ENCODE measurements at places on chromosomes 6 and 20. TPM values are rescaled to one million over a fixed set of nuclear protein-coding genes. Genes with fewer than 3 reads are reported as not detected.

THBD gene
- total RNA-seq: 49.5 TPM

PPP1R18 gene
- total RNA-seq: 41.7 TPM

BTNL2 gene
- not detected for total RNA-seq

C6orf58 gene
- not detected for total RNA-seq

SLC52A3 gene
- 0.38 TPM for total RNA-seq

DEFB115 gene
- not detected for total RNA-seq

SLC17A9 gene
- not detected for total RNA-seq

PPIL4 gene
- 11.7 TPM for total RNA-seq

BPIFB4 gene
- not detected for total RNA-seq

SGK2 gene
- 9.9 TPM for total RNA-seq

KCNK16 gene
- total RNA-seq: not detected

SPATA25 gene
- 0.71 TPM for total RNA-seq

GLP1R gene
- total RNA-seq: not detected

PACRG gene
- total RNA-seq: not detected

PRRT1 gene
- total RNA-seq: 0.41 TPM

HIVEP1 gene
- 9.1 TPM for total RNA-seq

KCNQ2 gene
- 0.58 TPM for total RNA-seq

MANEA gene
- 3.4 TPM for total RNA-seq

CCN5 gene
- 24.2 TPM for total RNA-seq

TBXT gene
- total RNA-seq: not detected

MYBL2 gene
- 83.7 TPM for total RNA-seq

HLA-DRB1 gene
- total RNA-seq: not detected

LGSN gene
- 2.3 TPM for total RNA-seq

DEF6 gene
- not detected for total RNA-seq

MLIP gene
- total RNA-seq: not detected

JAG1 gene
- 41.2 TPM for total RNA-seq

DDX43 gene
- not detected for total RNA-seq

PSORS1C1 gene
- total RNA-seq: 6.1 TPM

CTCFL gene
- not detected for total RNA-seq

ZNF337 gene
- total RNA-seq: 19.2 TPM

Data from A549 treated with GW870086 at 1 μM for 4 hours (cell line).